MG63 (cell line): ENCODE measurements at places on chromosomes 2 and 18.
A peak's percentile ranks its signal among the peaks of the same experiment; 100 is the strongest.

GRCh38 chr2:157620956-157621355 lies 7.7 kb downstream of the ACVR1C start:
- no peak for DNase-seq

- DNase-seq, result no peak
Observed at GRCh38 chr18:55105873-55106272, 146.6 kb upstream of the CCDC68 start.

DNA sequence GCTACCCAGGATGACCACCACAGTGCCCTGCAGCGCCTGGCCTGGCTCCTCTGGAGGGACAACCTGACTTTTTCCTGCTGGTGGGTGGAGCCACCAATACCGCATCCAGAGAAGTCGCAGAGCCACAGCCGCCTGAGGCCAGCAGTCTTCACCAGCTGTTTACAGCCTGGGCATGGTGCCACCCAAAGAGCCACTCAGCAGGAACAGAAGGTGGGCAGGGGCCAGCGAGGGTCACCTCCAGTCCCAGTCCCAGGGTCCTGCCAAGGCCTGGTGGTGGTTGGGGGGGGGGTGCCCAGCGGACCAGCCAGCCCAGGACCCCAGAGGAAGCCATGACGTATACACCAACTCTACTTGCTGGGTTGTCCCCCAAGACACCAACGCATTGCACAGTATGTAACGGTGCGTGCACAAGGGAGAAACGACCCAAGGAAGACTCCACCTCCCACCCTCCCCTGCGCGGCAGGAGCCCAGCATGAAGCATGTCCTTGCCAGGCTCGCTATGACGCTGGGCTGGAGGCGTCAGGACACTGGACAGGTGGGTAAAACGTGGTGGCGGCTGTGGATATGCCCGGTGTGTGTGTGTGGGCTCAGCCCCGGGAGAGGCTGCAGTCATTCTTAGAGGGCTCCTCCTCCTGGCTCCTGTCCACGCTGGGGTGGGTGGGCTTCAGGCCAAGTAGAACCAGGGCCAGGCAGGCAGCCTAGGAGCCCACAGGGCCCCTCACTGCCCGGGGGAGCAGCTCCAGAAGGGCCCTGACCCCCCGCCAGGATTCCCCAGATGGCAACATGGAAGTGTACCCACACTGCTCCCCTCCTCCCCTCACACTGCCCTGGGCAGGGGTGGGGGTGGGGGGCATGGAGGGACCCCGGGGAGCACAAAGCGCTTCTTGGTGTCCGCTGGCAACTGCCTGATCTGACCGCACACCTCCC lies 49.3 kb downstream of the HS6ST1 start:
- DNase-seq, result no peak

DNA sequence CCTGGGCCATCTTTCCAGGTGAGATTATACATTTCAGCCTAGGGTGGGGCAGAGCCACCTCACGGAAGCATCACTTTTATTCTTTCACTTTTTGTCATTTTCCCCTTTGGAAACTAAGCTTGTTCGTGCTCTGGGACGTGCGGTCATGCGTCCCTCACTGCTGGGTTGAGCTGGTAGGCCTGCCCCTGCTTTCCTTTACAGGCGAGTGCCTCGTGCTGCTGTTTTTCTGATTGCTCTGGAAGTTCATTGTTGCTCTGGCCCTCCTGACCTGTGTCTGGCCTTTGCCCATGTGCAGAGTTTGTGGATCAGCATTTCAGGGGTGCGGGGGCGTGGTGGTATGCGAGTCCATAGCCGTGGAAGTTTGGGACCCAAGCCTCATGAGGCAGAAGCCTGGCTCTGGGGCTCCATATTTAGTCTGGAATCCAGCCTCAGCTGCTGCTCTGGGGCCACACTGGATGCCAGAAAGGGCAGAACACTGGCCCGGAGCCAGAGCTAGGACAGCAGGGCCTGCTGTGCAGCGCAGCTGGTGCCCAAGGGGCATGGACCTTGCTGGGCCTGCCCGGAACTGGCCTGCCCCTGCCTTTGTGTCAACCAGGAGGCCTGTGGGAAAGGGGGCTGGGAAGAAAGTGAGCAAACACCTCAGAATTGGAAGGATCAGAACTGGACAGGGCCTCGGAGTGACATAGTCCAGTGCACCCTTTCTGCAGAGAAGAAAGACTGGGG lies 51.1 kb downstream of the CTIF start:
- DNase-seq, result peak; percentile 85

DNA sequence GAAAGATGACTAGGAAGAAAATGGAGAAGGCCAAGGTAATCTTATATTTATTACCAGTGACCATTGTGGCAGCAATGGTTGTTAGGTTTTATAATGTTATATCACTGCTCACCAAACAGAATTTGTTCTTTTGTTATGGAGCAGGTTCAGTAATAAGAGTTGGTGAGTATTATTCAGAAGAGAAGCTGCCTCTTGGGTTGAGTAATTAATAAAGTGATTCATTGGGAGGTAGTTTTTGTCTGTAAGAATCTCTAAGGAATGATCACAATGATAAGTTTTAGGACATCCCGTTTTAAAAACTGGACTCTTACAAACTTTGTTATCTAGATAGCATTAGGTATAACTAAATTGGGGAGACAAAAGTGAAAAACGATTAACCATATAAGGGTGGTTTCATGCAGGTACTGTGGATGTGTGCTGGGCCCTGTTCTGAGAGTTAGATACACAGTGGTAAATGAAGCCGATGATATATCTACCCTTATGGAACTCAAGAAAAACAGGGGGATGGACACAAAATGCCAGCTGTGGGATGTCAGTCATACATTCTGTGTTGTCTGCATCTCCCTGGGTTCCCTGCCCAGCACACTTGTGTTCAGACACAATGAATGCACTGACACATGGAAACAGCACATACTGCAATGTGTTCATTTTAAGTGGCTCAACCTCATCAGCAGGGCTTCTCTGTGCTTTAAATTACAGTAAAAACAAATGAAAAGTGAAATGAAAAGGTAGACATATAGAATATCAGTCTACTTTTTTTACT lies 7.5 kb downstream of the MAP4K4 start:
- no peak for DNase-seq

DNA sequence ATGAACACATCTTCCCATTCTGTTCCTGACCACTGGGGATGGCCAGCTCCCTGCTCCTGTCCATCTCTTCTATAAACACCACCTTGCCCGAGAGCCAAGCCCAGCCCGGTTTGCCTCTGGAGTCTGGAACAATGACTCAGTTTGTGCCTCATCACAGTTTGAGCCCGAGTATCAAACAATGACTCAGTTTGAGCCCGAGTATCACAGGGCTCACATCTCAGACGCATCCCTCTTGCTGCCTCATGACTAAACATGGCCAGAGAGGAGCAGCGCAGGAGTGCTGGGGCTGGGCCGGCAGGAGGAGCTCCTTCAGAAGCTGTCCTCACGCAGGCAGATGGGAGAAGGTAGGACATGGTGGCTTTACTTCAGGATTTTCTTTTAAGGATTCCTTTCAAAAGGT lies 68.7 kb downstream of the PXDN start:
- DNase-seq, result peak; percentile 95

DNA sequence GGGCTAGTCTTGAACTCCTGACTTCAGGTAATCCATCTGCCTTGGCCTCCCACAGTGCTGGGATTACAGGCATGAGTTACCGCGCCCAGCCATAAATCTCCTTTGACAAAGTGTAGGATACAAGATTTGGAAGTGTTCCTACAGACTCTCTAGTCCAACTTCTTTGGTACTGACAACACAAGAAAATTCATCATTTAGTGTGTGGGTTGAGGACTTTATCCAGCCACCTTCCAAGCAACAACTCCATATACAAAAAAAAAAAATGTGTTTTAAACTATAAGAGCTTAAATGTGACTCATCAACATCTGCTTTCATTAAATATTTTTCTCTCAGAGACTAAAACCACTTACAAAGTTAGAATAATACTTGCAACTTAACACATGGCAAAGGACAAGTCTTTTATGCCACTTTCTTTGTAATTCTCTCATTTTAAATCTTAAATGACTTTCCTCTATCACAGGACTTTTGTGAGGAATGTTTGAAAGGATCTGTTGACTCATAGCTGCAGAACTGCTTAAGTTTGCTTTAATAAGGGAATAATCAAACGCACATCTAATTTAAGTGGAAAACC lies 46.2 kb upstream of the ITGAV start:
- DNase-seq, result peak; percentile 26

DNA sequence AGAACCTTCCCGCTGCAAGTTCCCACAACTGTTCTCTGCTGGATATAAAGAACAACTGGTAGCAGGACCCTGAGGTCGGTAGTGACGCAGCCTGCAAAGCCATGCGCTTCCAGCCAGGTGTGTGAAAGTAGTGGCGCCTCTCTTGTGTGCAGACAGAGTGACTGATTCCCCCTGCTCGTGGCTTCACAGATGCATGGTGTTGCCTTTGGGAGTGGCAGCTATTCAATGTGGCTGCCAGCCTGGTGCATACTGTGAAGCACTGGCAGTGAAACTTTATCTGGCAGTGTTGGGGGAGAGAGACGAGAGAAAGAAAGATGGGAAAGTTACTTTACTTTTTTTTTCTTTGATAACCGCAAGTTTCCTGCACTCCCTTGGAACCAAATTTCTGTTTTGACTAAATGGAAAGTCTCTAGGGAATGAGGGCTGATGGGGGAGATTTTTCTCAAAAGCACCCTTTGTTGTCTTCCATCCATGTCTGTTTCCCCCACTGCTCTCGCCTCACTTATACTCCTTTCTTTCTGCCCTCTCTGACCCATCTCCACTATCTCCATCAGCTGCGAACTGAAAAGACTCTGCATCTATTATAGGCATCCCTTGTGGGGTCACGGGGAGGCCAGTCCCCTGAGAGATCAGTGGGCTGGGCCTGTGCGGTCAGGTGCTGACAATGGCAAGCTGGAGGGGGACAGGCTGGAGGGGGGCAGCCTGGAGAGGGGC lies 90.0 kb upstream of the TNP1 start:
- no peak for DNase-seq

DNA sequence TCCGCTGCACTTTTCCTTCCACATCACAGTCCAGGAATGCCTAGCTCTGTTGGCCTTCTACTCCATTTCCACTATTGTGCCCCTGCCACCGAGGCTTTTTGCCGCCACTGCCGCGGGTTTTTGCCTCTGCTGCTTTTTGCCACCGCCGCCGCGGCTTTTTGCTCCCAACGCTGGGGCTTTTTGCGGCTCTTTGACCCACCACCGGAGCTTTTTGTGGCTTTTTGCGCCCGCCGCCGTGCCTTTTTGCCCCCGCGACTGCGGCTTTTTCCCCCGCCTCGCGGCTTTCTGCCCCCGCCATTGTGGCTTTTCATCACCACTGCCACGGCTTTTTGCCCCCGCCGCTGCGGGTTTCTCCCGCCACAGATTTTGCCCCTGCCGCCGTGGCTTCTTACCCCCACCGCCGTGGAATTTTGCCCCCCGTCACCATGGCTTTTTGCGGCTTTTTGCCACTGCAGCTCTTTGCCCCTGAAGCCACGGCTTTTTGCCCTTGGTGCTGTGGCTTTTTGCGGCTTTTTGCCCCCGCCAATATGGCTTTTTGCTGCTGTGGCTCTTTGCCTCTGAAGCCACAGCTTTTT lies 2798.7 kb upstream of the TEKT4 start:
- peak; percentile 4 for DNase-seq

DNA sequence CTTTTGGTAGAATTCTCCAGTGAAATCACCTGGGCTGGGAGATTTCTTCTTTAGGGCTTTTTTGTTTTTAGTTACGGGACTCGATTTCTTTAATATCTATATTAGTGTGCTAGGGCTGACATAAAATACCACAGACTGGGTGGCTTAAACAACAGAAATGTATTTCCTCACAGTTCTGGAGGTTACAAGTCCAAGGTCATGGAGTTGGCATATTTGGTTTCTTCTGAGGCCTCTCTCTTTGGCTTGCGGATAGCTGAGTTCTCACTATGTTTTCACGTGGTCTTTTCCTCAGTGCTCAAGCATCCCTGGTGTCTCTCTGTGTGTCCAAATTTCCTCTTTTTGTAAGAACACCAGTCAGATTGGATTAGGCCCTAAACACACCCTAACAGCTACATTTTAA lies 208.5 kb upstream of the DTNA start:
- no peak for DNase-seq

- DNase-seq, result no peak
Observed at GRCh38 chr18:75916624-75916982, 489.1 kb upstream of the SMIM21 start.

GRCh38 chr2:186544255-186544675 lies 45.6 kb upstream of the ITGAV start:
- no peak for DNase-seq

- no peak for DNase-seq
Observed at GRCh38 chr2:73028841-73029240, 42.7 kb downstream of the SFXN5 start.

DNA sequence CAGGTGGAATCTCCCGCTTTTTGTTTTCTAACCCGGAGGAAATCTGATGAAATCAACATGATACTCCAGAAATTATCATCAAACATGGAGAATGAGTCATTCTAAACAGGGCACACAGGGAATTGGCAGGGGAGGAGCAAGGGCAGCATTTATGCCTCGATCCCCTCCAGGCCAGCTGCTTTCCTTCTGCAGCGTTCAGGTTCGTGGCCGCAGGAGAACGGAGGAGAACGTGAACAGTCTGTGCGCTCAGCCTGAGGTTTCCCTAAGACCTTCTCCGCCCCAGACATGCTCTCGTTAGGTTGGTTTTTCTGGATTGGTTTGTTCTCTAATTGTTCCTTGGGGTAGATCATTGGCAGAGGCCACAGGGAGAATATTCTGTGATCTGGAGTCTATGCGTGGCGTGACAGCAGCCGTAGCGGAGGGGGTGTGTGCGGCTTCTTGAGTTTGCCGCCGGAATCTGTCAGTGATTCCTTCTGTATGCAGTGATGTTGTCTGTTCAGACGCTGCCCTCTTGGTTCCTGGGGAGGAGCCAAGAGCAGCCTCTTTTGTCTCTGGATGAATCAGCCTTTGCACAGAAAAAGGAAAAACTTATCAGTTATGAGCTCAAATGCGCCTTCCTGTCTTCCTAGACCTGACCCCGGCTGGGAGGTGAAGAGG lies 75.9 kb downstream of the SH3BP4 start:
- DNase-seq, result peak; percentile 58

DNA sequence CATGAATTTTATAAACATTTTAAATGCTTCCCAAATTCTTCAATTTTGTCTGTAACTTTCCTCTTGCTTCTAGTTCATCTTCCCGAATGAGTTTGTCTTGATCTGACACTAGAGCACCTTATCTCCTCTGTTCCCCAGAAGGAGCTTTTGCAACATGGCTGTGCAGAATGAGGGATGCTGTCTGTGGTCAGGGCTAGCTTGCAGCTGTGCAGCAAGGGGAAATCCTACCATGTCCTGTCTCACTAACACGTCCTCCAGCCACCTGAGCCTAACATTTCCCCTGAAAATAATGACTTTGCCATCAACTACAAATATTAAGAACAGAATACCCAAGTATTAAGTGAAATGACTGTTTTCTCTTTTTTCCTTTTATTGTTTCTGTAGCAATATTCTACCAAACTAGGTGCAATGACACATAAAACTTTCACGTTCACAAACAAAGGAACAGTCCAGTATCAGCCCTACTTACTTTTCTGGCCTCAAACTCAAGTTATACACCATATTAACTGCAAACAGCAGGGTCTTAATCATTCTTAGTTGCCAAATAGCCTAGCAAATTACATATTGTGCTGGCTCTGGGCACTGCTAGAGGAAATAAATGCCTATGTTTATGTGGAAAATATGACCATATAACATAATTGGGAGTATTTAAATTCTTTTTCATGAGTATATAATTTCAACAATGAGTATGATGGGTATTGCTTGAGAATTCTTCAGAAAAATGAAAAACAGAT lies 423.3 kb downstream of the CMPK2 start:
- DNase-seq, result no peak
